HCT116 (cell line): ENCODE measurements at places on chromosomes 1 and 21.

- no peak for DNase-seq
Measured at GRCh38 chr1:209673631-209674417, 1.4 kb upstream of the G0S2 start.

- no peak for DNase-seq
Measured at GRCh38 chr1:206674745-206675175, 9.9 kb upstream of the MAPKAPK2 start.

GRCh38 chr1:114353262-114353661 lies 157.7 kb downstream of the TRIM33 start:
- DNase-seq, result no peak

- DNase-seq, result no peak
Measured at GRCh38 chr1:164836614-164837018, 277.6 kb downstream of the PBX1 start.

DNA sequence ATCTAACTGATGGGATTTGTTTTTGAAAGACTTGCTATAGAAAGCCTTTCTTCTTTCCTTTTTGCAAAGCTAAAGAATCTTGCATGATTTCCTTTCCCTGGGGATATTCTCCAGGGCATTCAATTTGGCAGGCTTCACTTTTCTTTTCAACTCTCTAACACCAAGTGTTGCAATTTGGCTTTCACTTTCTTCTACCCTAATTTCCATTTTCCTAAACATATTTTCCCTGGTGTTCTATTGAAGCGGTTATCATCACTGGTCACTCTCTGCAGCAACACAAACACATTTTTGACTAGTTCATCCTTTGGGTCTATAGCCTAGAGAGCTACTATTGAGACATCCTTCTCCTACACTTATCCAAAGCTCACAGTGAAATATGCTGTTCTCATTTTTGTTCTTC lies 424.5 kb downstream of the NEGR1 start:
- no peak for DNase-seq

DNA sequence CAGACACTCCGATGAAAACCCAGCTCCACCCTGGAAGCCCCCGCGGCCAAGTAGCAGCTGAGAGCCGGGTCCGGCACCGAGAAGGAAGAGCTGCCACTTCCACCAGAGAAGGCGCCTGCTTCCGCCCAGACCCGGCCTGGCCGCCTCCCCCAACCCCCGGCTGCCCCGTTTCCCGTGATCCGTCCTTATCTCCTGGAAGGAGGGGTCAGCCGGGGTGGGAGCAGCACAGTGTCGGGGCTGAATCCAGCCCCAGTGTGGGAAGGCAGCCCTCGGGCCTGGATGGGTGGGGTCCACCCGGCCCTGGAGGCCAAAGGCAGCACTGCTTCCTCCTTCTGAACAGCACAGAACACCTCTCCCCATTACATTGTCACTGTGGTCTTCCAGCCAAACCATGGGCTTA lies 69.4 kb downstream of the MEGF6 start:
- no peak for DNase-seq

- no peak for DNase-seq
Measured at GRCh38 chr1:232594768-232595698, 34.9 kb downstream of the SIPA1L2 start.

GRCh38 chr1:43286115-43286514 lies 734 bp upstream of the C1orf210 start:
- no peak for DNase-seq

DNA sequence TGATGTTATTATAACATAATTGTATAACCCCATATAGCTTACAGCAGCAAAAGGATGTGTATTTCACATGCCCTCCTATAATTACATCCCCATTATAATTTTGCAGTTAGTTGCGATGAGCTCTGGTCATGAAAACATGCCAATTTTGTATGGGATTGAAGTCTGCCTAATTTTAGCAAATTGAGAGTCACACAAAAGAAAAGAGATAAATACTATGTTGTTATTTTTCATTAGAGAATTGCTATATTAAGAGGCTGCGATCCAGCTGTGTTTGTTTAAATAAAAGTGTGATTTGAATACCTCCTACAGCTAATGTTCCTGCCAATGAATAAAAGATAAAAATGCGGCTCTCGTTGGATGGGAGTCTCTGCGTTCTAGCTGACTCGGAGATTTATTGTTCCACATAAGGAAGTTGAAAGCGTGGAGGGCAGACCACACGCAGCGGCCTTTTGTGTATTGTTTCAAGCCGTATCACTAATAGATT lies 461.0 kb upstream of the NFIA start:
- DNase-seq, result no peak

- DNase-seq, result no peak
Measured at GRCh38 chr1:228396770-228397662, 9.6 kb downstream of the TRIM11 start.

- no peak for DNase-seq
Measured at GRCh38 chr1:245154429-245155271, at the start of gene KIF26B. KIF26B (plus strand) TSS chr1:245154985; CDS start chr1:245155425, 440 bp downstream.

DNA sequence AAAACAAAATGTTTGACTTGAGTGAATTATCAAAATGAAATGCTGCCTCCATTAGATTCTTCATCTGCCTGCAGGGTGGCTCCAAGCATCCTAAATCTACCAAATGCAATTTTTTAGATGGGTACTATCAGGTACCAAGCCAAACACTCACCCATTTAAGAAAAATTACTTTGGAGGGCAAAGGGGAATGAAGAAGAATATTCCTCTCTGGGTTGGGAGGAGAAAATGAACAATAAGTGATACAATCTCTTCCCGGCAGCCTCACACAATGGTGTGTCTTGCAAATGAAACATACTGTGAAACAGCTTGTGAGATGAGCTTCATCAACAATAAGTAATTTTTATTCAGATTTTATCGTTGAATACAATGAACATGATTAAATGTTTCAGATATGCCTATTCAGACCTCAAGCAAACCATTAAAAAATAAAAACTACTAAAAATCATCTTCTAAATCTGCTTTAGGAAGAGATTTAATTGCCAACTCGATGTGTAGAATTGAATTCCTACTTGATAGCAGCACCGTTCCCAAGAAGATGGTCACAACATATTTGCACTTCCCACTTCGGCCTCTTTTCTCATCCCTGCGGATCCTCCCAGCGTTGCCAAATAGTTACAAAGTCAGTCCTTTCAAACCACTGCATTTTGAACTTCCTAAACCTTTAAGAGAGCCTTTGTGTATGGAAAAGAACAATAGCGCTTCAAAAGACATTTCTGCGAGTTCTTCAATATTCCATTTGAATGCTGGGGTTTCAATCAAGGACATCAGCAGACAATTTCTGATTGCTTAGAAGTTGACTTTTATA lies 2.7 kb downstream of the DAB1 start:
- no peak for DNase-seq

DNA sequence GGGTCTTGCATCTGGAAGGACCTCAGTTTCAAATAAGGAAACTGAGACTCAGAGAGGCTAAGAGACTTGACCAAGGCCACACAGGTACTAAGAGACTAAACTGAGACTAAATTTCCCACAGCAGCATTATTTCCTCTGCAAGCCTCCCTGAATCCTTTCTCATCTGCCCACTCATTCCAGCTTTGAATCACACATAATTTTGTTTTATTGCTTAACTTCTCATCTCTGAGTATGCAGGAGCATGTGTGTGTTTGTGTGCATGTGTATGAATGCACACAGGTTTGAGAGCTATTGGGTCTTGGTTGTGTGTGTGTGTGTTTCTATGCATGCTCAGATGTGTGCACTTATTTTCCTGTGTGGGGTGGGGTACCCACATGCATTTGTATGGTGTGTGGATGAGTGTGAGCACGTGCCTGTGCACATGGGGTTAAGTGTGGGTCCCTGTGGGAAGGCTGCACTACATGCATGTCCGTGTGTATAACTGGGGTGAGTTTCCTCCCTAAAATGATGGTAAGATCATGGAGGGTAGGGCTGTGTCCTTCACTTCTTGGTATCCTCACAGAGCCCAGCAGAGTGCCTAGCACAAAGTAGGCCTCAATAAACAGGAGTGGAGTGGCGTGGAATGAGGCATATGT lies 74.4 kb upstream of the ZC3H12A start:
- no peak for DNase-seq

DNA sequence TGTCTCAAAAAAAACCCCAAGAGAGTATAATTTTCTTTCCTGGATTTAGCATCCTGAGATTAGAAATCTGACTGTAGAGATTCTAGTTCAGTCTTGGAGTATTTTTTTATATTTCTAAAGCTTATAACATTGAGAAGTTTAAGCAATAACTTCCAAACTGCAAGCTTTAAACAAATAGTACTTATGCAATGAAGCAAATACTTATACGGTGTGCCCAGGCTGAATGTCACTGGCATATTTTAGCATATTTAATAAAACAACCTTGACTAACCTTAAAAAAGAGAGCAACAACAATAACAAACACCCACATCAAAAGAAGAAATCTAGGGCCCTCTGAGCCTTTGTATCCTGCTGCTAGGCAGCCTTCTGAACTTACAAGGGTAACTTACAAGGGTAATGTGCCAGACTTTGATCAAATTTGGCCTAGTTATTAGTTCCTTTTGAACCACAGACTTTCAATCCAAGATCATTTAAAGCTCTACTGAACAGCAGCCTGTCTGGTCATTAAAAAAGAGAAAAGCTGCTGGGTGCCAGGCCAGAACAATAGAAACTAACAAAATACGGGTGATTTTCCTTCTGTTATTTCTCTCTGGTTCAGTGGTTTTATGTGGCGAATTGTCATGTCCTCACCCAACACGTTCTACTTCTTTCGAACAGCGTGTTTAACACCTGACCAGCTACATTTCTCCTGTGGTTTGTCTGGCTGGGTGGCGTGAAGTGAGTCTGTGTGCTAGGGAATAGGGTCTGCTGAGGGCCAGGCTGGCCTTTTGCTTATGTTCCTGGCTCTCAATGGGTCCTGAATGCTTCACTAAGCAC lies 16.2 kb downstream of the MTOR start:
- DNase-seq, result no peak

DNA sequence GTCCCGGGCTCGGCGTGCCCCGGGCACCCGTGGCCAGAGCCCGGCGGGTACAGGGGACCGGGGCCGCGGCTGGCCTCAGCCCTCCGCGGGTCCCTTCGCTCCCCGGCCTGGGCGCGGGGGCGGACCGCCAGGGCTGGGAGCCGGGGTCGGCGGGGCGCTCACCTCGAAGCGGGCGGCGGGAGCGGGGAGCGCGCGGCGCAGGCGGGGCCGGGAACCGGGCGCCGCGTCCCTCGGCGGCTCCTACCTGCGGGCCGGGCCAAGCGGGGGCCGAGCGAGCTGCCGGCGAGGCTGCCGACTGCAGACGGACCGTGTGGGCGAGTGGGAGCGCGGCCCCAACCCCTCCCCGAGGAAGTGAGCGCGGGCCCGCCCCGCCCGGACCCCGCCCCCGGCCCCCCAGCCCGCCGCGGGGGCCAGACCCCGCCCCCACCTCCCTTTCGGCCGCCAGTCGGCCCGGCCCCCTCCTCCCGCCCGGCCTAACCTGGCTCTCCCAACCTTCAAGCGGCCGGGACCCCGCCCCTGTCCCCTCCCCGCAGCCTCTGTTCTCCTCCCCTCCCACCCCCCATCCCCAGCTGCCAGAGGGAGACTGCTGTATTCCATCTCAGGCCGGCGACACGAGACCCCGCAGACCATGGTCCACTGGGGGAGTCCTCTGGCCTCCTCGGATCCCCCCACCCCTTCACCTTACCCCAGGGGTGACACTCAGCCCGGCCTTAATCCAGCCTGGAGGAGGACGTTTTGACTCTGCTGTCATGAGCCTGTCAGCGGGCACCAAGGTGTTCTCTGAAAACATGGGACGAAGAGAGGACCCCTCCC lies at the start of gene FHL3:
Gene FHL3 (minus strand): TSS at position 320 of the 813 bp plus-strand sequence. CDS start 6,102 bp downstream, outside the sequence.
- DNase-seq, result no peak

- DNase-seq, result no peak
Measured at GRCh38 chr1:191582169-191582568, 576.1 kb upstream of the RGS18 start.

GRCh38 chr1:167879508-167879907 lies 34.4 kb downstream of the ADCY10 start:
- no peak for DNase-seq

- no peak for DNase-seq
Measured at GRCh38 chr1:223479261-223479660, 86.0 kb downstream of the CCDC185 start.

GRCh38 chr1:36512842-36513241 lies 30.1 kb upstream of the CSF3R start:
- no peak for DNase-seq

GRCh38 chr1:43039228-43040055 lies 80.8 kb upstream of the SLC2A1 start:
- DNase-seq, result no peak

DNA sequence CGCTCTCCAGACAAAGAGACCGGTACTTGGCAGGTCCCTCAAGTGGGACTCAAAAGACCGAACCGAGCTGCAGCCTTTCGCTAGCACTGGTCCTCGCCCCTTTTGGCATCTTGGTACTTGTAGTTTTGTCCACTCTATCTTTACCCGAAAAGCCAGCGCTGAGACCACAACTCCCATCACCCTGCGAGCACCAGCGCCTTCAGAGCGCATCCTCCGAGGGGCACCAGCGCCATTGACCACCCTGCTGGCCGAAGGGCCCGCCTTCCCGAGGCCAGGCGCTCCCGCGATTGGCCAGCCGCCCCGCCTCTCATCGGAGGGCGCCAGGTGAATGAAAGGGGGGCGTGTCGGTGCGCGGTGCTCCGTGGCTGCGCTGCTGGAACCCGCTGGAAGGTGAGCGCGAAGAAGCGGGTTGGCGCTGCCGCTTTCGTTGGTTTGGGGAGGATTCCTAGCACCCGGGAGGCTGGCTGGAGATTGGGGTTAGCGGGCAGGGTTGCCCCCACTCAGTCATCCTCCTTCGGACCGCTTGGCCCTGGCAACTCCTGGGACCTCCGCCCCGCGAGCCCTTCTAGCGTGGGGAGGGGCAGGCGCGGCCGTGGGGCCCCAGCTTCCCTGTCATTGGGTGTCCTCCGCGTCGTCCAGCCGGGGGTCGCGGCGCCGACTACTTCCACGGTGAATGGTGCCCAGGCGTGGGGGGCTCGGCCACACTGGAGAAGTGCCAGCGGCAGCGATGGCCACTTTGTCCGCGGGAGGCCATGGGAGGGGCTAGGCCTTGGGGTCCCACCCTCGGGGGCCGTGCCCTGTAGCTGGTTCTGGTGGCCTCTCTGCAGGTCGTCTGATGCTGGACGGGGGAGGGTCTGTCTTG lies at the start of gene ZBTB8B:
Gene ZBTB8B (plus strand): TSS at position 357 of the 862 bp plus-strand sequence. CDS start 5,553 bp downstream, outside the sequence.
- DNase-seq, result peak; percentile 26

DNA sequence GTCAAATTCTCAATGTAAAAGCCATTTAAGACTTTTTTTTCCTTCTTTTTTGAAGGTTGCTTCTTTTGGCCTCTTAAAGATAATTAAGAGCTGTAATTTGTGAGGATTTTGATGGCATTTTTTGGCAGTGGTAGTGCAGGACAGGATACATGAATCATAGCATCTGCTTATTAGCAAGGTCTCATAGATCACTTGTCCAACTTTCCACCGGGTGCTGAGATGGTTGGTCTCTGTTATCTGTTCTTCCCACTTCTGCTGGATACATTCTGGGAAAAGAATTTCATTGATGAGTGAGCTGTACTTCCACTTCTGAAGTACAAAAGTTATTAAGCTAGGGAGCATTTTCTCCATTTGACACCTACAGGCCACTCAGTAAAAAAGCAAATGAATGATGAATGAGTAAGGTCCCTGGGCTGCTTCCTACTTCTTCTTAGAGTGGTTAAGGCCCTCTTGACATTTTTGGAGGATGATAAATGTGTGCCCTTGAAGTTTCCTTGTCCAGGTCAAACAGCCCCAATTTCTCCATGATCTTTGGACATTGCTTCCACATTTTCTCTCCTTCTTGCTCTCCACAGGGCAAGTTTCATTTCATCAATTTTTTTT lies 100.6 kb downstream of the ROR1 start:
- DNase-seq, result no peak

- no peak for DNase-seq
Measured at GRCh38 chr1:76682138-76682537, 185.1 kb upstream of the ST6GALNAC5 start.

GRCh38 chr21:25965951-25966707 lies 204.4 kb downstream of the APP start:
- no peak for DNase-seq
